ENCODE measurements at places on chromosomes 6 and 20.

GRCh38 chr6:2630891-2631571, 119.7 kb downstream of the MYLK4 start:
- no peak for DNase-seq

DNA sequence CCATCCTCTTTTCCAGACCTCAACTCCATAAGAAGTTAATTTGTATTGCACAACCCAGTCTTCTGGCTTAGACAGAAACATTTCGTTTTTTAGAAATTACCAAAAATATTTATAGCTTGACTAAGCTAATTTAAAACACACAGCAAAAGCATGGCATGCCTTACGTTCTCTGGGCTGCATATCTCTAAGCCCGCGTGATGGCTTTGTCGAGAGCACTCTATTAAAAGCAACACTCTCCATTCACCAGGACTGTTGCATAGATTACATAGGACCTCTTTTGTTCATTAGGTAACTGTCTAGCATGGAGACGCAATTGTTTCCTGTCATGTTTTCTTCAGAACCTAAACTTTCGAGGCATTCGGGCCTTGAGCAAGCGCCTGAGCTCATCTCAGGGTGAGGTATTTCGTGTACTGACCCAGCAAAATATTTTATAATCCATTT, 104.5 kb downstream of the IBTK start:
- DNase-seq: no peak

GRCh38 chr6:149453597-149454345, 31.0 kb downstream of the ZC3H12D start:
- DNase-seq: no peak

GRCh38 chr6:150202404-150202803, 59.6 kb downstream of the PPP1R14C start:
- DNase-seq: no peak

DNA sequence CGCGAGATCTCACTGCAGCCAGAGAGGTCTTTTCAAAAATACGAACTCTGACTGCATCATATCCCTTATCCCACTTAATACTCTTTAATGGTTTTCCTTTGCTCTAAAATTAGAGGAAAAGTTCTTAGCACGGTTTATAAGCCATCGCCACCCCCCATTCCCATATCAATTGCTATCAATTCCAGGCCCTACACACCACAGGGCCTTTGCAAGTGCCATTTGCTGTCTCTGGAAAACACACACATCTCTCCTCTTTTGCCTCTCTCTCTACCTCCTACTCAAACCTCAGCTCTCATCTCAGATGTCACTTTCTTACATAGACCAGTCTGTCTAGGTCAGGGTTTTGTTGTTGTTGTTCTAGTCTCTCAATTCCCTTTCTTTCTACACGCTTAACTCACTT, 9.8 kb downstream of the SLC22A23 start:
- DNase-seq: no peak

DNA sequence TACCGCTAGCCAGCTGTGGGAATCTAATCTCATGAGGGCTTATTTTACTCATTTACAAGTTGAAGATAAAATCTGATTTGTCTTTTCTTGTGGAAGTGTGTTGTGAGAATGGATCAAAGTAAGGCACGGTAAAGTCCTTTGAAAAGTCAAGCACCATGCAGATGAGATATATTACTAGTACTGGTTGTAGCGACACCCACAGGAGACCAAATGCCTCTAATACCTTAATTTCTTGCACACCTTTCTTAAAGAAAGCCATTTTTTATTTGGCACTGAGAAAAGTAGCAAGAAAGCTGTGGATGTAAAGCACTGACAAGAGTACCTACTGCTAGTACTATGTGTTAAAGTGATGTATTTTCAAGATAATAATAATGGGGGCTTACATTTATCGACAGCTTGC, 191.0 kb upstream of the MMS22L start:
- DNase-seq: no peak

- DNase-seq: no peak
Observed at GRCh38 chr6:12048609-12049008, 36.5 kb downstream of the HIVEP1 start.

DNA sequence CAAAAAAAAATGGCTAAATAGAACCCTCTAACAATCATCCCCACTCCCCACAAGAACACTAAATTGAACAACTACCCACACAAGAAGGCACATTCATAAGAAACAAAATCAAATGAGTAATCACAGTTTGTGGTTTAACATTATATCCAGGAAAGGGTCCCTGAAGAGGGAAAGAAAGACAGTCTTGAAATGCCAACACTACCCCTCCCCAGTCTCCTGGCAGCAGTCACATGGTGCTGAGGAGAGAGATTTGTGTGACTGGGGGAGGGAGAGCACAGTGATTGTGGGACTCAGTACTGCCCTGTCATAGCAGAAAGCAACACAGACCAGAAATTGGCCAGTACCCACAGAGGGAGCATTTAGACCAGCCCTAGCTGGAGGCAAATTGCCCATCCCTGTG, 443.7 kb upstream of the BTBD3 start:
- DNase-seq: no peak

- DNase-seq: no peak
Observed at GRCh38 chr6:158628542-158628941, 16.0 kb downstream of the DYNLT1 start.

- no peak for DNase-seq
Observed at GRCh38 chr6:33425668-33426577, 6.1 kb downstream of the SYNGAP1 start.

DNA sequence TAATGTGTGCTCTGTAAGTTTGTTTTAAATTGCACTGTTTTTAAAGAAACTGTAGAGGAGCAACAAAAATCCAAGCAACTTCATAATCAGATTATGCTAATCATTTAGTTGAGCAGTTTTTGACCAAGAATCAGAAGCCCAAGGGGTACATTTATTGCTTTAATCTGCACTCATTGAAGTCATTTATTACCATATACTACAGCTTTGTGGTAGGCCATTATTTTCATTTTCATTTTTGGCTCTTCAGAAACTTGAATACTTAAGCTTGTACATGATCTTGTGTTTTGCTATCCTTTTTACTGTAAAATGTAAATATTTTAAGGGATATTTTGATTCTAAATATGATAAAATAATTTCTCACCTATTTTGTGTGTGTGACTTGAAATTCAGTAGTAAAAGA, 78.5 kb downstream of the PHF3 start:
- no peak for DNase-seq

DNA sequence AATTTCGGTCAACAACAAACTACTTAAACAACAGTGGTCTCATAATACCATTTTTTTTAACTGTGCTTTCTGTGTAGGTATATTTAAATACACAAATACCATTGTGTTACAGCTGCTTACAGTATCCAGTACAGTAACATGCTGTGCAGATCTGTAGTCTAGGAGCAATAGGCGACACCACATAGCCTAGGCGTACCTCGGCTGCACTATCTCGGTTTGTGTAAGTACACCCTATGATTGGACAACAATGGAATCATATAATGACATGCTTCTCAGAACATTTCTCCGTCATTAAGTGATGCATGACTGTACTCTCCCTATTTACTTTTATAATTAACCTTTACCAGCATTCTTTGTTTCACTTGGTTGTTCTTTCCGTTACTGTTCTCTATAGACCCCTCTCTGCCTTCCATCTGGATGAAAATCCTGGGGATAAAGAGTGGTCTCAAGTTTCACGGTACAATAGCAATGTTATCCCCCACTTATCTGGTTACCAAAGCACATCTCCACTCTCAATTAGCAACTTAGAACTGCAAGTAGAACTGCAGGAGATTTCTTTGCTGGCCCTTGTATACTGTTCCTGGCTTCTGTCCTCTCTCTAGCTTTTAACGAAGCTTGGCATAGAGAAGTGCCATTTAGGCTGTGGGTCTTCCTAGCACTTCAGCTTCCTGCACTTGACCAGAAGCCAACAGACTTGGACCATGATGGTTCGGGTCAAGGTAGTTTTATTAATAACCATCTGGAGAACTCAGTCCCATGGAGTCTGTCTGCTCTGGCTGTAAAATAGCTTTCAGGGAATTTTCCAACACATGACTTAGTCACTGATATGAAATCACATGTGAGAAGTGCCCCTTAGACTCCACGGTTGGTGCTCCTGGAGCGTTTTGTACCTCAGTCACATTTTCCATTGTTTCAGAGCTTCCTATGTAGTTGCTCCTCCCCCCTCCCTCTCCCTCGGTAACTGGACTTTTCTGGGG, 80.4 kb upstream of the POPDC3 start:
- no peak for DNase-seq

- DNase-seq: no peak
Observed at GRCh38 chr6:43695967-43696291, 8.3 kb upstream of the MRPS18A start.

DNA sequence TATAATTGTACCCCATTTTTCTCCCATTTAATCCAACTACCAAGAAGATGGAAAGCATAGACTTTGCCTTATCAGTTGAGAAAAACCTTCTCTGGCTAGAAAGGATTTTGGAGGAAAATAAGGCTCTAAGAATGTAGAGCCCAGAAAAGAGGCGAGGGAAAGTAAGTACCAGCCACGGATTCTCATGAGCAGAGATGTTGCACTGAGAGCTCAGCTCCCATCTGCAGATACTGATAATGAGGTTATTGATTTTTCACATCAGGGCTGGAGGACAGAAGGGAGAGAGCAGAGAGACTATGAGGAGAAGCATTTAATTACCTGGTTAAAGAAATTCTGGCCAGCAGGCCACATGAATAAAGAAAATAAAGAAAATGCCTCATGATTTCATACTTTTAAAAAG, 104.4 kb upstream of the FAM184A start:
- DNase-seq: no peak

DNA sequence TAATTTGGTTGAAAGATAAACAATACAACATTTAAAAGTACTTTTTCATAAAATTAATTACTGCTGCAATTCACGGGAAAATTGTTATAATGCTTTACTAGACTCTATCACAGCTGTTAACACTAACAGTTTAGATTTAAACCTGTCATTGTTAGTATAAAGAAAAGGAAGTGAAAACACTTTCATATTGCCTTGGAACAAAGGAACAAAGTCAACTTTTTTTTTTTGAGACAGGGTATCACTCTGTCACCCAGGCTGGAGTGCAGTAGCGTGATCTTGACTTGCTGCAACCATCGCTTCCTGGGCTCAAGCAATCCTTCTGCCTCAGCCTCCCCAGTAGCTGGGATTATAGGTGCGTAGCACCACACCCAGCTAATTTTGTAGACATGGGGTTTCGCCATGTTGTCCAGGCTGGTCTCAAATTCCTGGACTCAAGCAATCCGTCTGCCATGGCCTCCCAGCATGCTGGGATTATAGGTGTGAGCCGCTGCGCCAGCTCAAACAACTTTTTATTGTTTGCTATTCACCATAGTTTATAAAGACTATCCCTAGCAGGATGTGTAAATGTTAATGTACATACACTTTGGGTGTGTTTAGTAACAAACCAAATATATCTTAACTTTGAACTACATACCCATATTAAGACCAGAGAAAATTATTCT, 22.1 kb downstream of the SLC35A1 start:
- DNase-seq: no peak

GRCh38 chr6:44020664-44021425, 106.4 kb downstream of the MRPL14 start:
- no peak for DNase-seq

GRCh38 chr6:142722012-142722411, 223.0 kb downstream of the HIVEP2 start:
- DNase-seq: no peak

- DNase-seq: no peak
Observed at GRCh38 chr20:38581013-38581412, at the start of gene ADIG. TSS of gene ADIG (plus strand) at chr20:38581197. CDS start at chr20:38581251, 54 bp downstream.

- DNase-seq: no peak
Observed at GRCh38 chr20:18428490-18429173, 38.2 kb downstream of the DZANK1 start.

- no peak for DNase-seq
Observed at GRCh38 chr6:147067184-147067583, 137.0 kb upstream of the STXBP5 start.

GRCh38 chr6:7169296-7169721, 61.5 kb downstream of the RREB1 start:
- no peak for DNase-seq

DNA sequence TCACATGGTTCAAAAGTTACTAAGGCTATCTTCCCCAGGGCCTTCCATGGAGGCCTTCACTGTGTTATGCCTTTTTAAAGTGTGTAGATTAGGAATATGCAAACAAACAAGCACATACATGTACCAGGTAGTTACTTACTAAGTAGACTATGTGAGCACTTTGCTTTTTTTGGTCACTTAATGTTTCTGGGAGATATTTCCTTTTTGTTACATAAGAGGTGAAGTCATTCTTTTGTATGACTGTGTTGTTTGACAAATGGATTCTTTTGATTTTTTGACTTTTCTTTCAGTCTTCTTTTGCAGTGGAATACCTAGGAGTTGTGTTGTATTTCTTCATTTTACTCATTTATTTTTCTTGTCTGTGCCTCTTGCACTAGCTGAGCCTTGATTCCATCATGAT, 39.6 kb upstream of the BCAS1 start:
- no peak for DNase-seq

DNA sequence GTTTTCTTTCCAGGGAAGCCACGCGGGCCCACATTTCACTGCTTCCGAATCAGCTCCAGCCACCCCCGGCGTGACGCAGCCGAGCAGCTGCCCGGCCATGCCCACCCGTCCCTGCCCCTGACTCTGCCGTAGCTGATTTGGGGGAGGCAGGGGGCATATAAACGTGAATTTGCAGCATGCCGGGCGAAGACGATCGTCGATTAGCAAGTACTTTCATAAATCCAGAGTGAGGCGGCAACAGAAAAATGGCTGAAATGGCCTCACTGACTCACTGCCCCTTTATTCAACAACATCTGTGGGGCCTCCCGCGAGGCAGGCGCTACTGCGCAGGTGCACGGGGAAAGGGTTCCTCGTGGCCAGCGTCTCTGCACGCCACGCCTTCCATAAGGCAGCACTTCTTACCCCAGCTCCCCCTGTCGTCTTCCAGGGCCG, 118.0 kb downstream of the DLL1 start:
- DNase-seq: no peak

DNA sequence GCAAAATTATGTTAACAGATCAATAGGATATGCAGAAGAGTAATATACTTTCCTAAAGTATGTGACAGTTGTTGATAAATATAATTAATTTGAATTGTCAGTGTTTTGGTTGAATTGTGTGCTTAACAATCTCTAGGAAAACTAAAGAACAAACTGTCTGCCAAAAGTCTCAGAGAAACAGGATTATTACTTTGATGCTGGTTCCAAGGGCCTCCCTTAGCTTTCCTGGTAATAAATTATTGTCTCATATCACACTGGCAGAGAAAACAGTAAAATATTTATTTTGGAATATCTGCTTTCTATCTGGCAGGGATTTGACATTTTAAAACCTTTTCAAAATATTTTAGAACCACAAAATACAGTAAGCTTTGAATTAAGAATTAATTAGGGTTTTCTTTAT, 40.1 kb upstream of the CARMIL1 start:
- DNase-seq: no peak

GRCh38 chr6:72296375-72296774, 325.5 kb upstream of the KCNQ5 start:
- DNase-seq: no peak

DNA sequence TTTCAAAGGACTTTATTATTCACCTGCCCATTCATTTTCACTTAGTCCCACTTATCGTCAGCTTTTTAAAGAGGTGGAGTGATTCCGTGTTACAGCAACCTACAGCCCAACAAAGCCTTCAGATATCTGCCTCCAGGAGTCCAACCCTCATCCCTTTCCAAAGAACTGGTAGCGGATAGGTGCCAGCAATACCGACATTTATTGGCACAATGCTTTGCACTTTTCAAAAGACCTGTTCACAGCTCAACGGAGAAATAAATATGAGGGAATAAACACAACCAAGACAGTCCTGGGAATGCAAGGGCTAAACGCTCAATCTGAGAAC, 819 bp upstream of the MTRF1L start:
- no peak for DNase-seq

- no peak for DNase-seq
Observed at GRCh38 chr6:16727996-16728395, 33.3 kb downstream of the ATXN1 start.
